HFFc6 (cell line): ENCODE measurements at places on chromosomes 4 and X. TPM values are rescaled to one million over a fixed set of nuclear protein-coding genes. Genes with fewer than 3 reads are reported as not detected.
A peak's percentile ranks its signal among the peaks of the same experiment; 100 is the strongest.

- no peak overlapping the region for H3K4me3 ChIP-seq
- peaks cover 2% of the 10 kb centered on the region; the same call in 1 of the 2 replicates for H3K27me3 ChIP-seq
- H3K36me3 ChIP-seq, result no peaks in the 10 kb centered on the region
- H3K4me1 ChIP-seq, result peaks cover 22% of the 10 kb centered on the region
- peak; percentile 2 for DNase-seq
- H3K27ac ChIP-seq, result peak overlapping the region; percentile 12; the same call in 1 of the 2 replicates
Observed at GRCh38 chr4:187811591-187811990, 184.0 kb upstream of the ZFP42 start.

DNA sequence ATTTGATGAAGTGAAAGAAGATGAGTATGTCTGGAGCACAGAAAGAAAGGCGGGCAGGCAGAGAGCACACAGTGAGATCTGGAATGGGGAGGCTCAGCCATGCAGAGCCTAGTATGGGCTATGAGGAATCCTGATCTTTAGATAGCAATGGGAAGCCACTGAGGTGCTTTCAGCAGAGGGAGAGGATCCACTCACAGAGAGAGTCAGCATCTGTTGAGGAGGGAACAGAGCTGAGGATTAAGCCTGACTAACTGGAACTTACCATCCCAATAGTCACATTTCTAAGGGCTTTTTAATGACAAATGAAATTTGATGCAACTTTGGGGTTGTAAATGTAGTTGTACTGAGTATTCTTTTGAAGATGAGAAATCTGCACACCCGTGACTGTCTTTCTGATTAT, 20.6 kb upstream of the FGFBP2 start:
- H3K36me3 ChIP-seq, result no peaks in the 10 kb centered on the region
- peaks cover 18% of the 10 kb centered on the region for H3K27me3 ChIP-seq
- peaks cover 11% of the 10 kb centered on the region for H3K4me1 ChIP-seq
- no peak for DNase-seq

DNA sequence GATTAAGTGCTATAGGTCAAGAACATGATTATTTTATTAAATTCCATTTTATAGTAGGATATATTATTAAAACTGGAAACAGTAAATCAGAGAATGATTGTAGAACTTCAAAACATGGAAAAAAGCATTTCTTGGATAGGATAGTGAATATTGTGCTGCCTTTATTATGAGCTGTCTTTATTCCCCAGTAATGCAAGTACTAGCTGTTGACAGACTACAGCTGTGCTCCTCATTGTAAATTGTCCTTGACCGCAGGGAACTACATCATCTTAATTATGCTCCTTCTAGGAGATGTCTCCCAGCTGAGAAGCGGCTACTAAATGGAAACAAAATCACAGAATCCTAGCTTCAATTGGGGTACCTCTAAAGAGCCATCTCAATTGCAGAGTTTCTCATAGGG, 1457.2 kb upstream of the PCDH7 start:
- H3K4me1 ChIP-seq, result peaks cover 18% of the 10 kb centered on the region
- H3K4me3 ChIP-seq, result no peak overlapping the region
- no peaks in the 10 kb centered on the region for H3K27me3 ChIP-seq
- H3K36me3 ChIP-seq, result 0 out of 2 replicates have a peak, but pooled peaks cover 5% of the 10 kb centered on the region
- DNase-seq, result no peak

DNA sequence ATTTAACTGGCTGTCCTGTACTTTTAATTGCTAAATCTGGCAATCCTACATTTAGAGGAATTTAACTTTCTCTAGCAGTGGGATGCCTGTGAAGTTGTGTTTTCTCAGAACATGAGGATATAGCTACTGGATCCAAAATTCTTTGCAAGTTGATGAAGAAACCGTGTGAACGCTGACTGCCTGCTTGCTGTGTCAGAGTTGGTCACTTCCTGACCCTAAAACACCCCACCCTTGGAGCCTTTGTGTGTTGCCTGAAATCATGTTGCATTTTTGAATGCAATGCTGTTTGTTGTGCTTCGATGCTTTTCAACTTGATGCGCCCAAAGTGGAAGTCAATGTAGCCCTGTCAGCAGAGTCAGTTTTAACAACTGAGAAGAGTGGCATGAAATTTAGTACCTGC, 211.2 kb downstream of the ANK2 start:
- no peak overlapping the region for H3K4me3 ChIP-seq
- H3K27me3 ChIP-seq, result no peaks in the 10 kb centered on the region
- DNase-seq, result no peak
- peaks cover 22% of the 10 kb centered on the region for H3K4me1 ChIP-seq
- no peak overlapping the region for H3K27ac ChIP-seq

HELT gene
- not detected in 3 replicates for total RNA-seq

DNA sequence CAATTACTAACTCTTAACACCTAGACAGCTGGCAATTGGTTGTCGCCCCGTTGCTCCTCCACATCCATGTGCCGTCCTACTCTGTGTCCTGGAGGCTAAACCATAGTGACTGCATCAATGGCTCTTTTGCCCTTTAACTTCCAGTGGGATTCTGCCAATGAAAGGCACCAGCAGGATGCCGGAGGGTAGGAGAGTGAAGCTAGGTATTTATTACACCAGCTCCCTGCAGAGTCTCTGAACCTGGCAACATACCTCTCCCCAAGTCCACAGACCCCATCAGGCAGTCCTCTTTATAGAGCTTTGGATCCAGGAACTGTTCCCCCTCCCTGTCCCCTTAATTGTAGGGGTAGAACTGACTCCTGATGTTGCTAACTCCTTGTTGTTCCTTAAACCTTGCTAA, 426.8 kb downstream of the HNRNPD start:
- no peak overlapping the region for H3K4me3 ChIP-seq
- no peak overlapping the region for H3K27ac ChIP-seq
- no peaks in the 10 kb centered on the region for H3K27me3 ChIP-seq
- no peaks in the 10 kb centered on the region; the same call in 1 of the 2 replicates for H3K36me3 ChIP-seq
- DNase-seq, result no peak
- no peaks in the 10 kb centered on the region for H3K4me1 ChIP-seq

- H3K27me3 ChIP-seq, result no peaks in the 10 kb centered on the region
- H3K27ac ChIP-seq, result no peak overlapping the region
- DNase-seq, result no peak
Observed at GRCh38 chrX:115134382-115134781, 54.8 kb upstream of the RBMXL3 start.
